Hypothalamus (tissue), 51 donors: ENCODE measurements at places on chromosomes 7 and 10.

GRCh38 chr10:67306588-67307205 lies 380.9 kb downstream of the LRRTM3 start:
- DNase-seq: no peak

DNA sequence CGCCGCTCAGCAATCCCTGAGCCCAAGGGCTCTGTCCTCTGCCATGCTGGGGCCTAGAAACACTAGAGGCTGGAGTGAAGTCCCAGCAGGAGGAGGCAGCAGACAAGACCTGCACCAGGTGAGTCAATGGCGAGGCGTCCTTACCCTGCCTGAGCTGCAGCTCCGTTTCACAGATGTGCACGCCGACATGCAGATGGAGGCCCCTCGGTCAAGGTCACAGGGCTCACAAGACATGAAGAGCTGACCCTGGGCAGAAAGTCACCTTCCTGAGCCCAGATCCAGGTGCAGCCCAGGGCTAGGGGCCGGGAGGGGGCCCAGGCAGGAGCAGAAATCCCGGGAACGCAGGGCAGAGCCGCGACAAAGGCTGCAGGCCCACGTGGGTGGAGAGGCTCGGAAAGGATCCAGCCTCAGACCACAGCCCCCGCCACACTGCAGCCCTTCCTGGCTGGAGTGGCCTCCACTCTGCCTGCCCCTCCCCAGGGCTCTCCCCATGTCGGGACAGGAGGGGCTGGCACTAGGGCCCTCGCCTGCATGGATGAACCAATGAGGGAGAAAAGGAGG lies 23.8 kb downstream of the PDGFA start:
- DNase-seq: no peak

DNA sequence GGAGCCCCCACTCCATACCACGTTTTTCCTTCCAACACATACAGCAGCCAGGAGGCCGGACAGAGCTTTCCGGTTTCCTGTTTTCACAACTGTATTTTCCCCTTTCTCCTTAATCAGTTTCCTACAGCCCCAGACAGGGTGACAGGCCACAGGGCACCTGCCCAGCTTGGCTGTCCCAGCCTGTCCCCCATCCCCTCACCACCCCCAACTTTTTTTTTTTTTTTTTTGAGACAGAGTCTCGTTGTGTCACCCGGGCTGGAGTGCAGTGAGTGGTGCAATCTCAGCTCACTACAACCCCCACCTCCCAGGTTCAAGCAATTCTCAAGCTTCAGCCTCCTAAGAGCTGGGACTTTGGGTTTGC lies 10.3 kb upstream of the HSPB1 start:
- no peak for DNase-seq

DNA sequence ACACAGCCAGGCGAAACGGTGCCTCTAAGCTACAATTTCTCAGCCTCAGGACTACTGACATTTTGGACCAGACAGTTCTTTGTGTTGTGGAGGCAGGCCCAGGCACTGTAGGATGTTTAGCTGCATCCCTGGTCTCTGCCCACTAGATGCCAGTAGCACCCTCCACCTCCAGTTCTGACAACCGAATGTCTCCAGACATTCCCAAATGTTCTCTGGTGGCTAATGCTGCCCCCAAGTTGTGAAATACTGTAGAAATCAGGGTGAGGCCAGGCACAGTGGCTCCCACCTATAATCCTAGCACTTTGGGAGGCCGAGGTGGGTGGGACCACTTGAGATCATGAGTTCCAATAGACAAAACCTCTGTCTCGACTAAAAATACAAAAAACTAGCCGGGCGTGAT lies 18.2 kb downstream of the HNRNPF start:
- DNase-seq: peak; percentile 52

DNA sequence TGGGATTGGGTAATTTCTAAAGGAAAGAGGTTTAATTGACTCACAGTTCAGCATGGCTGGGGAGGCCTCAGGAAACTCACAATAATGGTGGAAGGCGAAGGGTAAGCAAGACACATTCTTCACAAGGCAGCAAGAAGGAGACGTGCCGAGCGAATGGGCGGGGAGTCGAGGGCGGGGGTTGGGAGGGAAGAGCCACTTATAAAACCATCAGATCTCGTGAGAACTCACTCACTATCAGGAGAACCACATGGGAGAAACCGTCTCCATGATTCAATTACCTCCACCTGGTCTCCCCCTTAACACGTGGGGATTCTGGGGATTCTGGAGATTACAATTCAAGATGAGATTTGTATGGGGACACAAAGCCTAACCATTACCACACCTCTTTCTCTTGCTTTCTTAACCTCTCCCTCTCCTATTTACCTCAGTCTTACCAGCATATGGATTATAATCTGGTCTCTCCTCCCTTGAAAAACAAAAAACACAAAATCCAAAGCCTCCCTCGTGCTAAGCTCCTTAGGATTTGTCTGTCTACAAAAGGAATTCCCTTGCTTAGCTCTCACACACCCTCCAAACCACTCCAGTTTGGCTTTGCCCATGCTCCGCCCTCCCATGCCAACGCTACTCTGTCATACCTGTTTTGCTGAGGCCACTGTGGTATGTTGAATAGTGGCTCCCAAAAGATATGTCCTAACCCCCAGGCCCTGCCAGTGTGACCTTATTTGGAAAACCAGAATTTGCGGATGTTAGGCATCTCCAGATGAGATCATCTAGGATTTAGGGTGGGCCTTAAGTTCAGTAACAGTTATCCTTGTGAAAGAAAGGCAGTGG lies 19.6 kb upstream of the EFCAB10 start:
- no peak for DNase-seq

DNA sequence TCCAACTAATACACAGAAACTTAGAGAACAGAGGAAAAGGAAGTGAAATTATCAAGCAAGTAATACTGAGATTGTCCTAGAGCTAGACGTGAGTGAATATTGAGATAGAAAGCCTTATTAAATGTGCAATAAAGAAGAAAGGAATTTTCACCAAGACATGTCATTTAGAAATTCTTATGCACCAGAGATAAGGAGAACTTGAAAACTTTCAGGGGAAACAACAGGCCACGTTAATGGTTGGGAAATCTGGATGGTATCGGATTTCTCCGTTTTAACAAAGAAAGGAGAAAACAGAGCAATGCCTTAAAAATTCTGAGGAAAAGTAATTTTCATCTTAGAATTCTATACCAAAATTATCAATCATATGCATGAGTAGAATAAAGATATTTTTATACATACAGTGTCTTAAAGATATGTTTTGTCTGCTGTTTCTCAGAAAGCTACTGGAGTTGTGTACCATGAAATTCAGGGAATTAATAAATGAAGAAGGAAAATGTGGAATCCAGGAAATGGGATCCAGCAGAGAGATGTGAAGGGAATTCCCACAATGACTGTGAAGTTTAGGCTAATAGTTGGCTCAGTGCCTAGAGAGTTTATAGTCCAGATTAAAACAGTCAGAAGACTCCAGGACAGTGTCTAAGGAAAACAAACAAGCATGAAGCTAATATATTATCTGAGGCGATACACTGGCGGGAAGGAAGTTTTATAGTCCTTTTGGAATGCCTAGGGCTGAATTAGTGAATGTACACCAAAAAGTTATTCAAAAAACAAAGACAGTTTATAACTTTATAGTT lies 159.5 kb downstream of the PPP1R9A start:
- DNase-seq: no peak

- no peak for DNase-seq
Measured at GRCh38 chr7:118350260-118350659, 125.8 kb downstream of the ANKRD7 start.

GRCh38 chr7:91759205-91759863 lies 121.2 kb downstream of the MTERF1 start:
- DNase-seq: no peak

DNA sequence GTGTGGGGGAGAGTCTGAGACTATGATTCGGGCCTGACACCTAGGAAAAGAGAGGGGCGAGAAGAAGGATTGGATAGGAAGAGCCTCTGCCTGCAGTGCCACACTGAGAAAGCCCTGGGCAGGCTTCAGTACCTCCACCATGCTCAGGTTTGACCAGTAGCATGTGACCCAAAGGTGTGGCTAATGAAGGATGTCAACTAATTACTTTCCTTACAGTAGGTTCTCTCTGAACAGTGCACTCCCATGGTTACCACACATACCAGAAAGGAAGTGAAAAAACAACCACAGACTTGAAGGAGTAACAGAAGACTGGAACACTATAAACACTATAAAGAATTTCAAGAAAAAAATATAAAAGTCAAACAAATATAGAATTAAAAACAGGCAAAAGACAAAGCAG lies 46.2 kb downstream of the SEM1 start:
- no peak for DNase-seq

DNA sequence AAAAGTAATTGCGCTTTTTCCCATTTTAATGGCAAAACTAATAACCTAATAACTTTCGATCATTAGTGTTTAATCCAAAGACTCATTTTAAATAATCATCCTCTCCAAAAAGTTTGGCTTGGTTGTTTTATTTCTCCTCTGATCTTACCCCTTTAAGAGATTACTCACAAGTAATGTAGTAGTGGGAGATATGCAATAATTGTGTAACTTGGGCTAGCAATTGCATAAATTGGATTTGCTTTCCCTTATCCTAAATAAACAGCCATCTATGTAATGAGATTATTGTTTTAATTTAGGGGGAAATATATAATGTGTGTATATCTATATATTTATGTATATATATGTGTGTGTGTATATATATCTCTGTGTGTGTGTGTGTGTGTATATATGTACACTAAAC lies 82.5 kb downstream of the RNLS start:
- no peak for DNase-seq

GRCh38 chr10:125845617-125846016 lies 22.3 kb downstream of the BCCIP start:
- no peak for DNase-seq

DNA sequence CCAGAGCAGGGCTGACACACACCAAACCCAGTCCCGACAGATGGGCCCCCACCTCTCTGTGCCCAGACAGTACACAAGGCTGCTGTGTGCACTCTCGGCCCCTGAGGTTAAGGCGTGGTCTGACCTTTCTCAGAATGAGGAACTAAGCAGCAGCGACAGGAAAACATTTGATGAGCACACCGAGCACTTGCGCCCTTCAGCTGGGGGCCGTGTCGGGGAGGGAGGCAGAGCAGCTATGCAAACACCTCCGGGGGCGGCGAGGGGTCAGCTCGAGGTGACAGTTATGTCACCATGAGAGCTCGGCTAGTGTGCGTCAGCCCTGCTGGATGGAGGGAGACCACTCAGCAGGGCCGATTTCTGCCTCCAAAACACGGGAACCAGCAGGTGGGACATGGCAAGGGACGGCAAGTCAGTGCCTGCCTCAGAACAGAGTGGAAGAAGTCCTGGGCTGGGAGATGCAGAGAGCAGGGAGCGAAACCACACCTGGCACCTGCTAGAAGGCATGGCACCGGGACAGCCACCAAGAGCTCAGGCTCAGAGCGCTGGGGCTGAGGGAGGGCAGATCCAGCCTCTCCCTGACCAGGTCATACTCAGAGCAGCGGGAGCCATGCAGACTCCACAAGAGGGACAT lies 57.4 kb downstream of the CHST15 start:
- no peak for DNase-seq

DNA sequence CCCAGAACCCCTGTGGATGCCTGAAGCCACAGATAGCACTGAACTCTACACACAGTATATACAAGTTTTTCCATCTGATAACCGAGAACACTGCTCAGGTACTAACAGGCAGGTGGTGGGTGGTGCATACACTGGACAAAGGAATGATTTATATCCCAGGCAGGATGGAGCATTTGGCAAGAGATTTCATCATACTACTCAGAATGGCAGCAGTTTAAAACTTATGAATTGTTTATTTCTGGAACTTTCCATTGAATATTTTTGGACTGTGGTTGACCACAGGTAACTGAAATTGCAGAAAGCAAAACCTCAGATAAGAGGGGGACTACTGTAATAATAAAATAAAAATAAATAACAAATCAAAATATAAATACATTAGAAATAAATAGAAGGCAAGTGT lies 10.9 kb upstream of the KCNMA1 start:
- DNase-seq: no peak

GRCh38 chr10:123988694-123989093 lies 97.1 kb upstream of the CPXM2 start:
- no peak for DNase-seq

DNA sequence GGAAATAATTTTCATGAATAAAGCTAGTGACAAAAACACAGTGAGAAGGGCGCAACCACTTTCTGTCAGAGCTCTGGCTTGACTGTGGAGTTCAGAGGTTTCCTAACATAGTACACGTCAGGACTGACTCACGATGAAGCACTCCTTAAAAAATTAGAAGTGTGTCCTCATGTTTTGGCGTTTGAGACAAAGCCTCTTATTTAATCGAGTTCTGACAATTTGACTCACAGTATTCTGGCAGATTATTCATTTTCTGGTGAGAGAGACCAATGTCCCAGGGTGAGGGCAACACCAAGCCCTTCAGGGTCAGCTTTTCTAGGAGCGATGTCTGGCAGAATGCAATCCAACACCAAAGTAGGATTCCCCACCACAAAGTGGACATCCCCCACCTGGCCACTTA lies 108.7 kb downstream of the DIP2C start:
- DNase-seq: no peak

- DNase-seq: no peak
Measured at GRCh38 chr7:30090111-30090510, 44.7 kb upstream of the MTURN start.

DNA sequence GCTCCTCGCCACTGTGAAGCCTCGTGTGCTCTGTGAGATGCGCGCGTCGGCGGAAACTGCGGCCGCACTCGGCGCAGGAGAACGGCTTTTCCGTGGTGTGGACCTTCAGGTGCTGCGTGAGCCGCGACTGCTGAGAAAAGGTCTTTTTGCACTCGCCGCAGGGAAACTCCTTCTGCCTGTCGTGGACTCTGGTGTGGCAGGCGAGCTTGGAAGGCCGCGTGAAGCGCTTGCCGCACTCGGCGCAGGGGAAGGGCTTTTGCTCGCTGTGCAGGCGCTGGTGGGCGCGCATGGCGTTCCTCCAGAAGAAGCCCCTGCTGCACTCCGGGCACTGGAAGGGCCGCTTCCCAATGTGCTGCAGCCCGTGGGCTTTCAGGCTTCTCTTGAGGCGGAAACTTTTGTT lies 13.7 kb upstream of the ZNF786 start:
- DNase-seq: no peak

DNA sequence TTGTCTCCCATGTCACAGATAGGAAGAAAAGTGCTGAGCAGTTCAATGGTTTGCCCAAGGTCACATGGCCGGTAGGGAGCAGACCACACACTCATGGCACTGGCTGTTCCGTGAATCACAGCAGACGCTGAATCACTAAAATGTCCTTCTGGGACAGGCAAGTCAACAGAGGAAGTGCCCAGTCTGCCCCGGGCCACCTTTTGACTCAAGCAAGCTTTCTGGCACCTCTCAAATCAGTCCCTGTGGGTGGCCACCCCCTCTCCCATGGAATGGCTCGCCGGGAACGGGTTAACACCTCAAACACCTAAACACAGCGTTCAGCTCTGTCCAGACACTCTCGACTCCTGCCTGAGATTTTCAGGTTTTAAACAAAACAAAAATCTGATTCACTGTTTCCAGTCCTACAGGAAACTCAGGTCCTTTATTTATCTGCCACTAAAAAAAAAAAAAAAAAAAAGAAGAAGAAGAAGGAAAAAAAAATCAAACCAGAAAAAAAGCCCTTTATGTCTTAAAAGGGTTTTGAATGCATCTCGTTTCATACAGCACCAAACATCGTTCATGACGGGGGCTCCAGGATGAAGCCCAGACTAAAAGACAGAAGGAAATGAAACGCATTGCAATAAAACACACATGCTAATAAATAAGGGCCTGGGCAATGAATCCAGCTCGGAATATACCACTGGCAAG lies 15.5 kb downstream of the CARD11 start:
- peak; percentile 5 for DNase-seq

- no peak for DNase-seq
Measured at GRCh38 chr10:132461103-132461682, 64.2 kb downstream of the PWWP2B start.

GRCh38 chr7:8605221-8605620 lies 171.8 kb downstream of the NXPH1 start:
- DNase-seq: no peak
